Stimulated activated CD4-positive, alpha-beta T cell treated with anti-CD3 and anti-CD28 coated beads, Interleukin-1b, Interleukin-23, amount 100 ng/mL, for 1 hour (primary cell): ENCODE measurements at places on chromosomes 11 and 22.

DNA sequence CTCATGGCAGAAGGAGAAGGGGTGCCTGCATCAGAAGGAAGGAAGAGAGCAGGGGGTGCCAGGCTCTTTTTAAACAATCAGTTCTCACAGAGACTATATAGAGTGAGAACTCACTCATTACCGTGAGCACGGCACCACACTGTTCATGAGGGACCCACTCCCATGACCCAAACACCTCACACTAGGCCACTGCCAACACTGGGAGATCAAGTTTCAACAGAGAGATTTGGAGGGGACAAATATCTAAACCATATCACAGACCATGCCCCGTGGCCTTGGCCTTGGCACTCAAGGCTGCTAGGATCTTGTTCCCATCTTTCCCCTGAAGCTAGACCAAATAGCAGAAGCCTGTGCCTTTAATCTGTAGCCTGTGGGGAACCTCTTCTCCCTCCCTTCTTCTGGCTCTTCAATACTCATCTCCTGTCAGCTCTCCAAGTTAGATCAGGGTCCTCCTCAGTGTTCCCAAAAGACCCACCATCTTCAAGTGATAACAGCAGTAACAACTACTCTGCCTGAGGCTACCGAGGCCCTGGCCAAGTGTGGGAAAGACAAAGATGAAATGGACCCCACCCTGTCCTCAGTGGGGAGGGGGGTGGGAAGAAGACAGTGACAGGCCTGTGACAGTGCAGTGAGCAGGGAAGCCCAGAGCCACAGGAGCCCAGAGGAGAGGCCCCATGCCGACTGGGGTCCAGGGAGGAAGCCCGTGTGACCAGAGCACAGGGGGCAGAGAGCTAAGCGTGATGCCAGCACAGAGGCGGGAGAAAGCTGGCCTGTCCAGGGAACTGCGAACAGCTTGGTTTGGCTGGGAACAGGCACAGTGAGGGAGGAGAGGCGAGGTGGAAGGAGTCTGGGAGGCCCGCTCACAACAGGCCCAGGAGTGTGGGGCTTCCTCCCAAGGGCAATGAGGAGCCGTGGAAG lies 72.6 kb downstream of the MYO7A start:
- no peak for DNase-seq

- no peak for DNase-seq
Observed at GRCh38 chr11:129428557-129428956, 52.9 kb downstream of the BARX2 start.

- no peak for DNase-seq
Observed at GRCh38 chr11:17736930-17737817, 2.6 kb downstream of the KCNC1 start.

- DNase-seq: no peak
Observed at GRCh38 chr22:37343863-37344734, 61.8 kb downstream of the CYTH4 start.
